T-helper 1 cell (primary cell): ENCODE measurements at places on chromosomes 11 and 22.

DNA sequence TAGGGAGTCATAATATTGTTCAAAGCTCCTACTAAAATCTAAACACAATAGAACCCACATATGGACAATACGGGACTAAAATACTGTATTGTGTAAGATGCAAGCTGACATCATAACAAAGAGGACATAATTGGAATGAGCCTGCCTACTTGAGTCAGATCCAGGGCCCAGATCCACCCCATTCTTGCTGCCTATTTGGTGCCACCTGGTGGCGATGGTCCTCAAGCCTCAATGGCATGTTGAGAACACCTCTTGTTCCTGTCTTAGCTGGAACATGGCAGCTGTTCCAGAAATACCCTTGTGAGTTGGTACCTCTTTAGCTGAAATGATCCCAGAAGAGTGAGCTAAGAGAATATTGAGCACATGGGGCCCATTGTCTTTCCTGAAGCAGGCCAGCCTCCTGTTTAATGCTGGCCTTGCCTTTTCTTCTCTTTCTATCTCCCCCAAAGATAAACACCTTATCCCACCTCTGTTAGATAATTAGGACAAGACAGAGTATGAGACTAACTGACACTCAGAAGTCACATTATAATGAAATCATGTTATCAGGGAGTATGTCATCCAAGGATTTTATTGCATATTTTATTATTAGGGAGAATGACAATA, 680.9 kb upstream of the ANO5 start:
- DNase-seq, result no peak

- no peak for DNase-seq
Observed at GRCh38 chr11:88282747-88283515, 54.6 kb downstream of the CTSC start.

- DNase-seq, result no peak
Observed at GRCh38 chr11:16859651-16860050, 121.2 kb downstream of the C11orf58 start.

DNA sequence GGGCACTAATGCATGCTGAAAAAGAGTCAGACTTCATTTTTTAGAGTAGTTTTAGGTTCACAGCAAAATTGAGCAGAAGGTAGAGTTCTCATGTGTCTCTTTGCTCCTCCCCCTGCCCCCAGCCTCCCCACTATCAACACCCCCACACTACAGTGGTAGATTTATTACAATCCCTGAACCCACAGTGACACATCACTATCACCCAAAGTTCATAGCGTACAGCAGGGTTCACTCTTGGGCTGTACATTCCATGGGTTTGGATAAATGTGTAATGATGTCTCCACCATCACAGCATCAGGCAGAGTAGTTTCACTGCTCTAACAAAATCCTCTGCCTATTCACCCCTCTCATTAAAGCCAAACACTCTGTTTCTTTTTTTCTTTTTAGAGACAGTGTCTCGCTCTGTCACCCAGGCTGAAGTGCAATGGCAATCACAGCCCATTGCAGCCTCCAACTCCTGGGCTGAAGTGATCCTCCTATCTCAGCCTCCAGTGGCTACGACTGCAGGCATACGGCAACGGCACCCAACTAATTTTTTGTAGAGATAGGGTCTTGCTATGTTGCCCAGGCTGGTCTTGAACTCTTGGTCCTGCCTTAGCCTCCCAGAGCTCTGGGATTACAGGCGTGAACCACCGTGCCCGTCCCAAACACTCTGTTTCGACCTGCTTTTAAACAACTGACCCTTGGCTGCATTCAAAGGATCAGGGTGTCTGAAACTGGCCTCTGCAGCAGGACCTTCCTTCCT, 4.1 kb downstream of the BEST1 start:
- no peak for DNase-seq

DNA sequence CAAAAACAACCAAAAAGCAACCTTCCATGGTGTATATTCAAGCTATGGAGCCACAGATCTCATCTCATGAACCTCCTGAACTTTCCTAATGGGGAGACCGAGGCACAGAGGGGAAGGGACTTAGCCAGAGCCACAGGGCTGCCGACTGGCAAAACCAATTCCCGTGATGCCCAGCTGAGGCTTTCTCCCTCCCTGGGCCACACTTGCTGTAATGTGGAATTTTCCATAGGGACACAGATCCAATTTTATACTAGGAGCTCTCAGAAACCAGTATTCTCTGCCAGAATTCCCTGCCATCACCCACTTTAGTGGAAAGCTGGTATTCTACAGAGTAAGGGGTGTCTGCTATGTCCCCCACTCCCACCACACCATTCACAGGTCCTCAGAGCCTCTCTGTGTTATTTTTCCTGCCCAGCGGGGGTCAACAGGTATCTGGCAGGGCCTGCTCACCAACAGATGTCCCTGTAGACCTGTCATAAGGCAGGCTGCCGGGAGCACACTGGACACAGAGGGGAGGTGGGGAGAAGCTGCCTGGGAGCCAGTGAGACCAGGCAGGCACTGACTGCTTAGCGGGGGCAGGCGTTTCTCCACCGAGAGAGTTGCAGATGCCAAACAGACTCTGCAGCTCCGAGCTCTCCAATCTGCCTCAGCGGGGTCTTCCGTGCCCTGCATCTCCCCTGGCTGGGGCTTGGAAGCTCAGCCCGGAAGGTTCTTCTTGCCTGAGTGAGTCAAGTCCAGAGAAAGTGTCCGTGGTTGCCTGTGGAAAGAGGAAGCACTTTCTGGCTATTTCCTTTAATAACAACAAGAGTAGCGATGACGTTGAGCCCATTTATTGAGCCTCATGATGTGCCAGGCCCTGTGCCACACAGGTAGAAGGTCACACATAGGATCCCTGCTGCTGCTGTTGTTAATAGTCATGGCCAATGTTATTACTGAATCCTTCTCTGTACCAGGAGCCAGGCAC, 26.3 kb downstream of the RPS6KA4 start:
- DNase-seq, result no peak

DNA sequence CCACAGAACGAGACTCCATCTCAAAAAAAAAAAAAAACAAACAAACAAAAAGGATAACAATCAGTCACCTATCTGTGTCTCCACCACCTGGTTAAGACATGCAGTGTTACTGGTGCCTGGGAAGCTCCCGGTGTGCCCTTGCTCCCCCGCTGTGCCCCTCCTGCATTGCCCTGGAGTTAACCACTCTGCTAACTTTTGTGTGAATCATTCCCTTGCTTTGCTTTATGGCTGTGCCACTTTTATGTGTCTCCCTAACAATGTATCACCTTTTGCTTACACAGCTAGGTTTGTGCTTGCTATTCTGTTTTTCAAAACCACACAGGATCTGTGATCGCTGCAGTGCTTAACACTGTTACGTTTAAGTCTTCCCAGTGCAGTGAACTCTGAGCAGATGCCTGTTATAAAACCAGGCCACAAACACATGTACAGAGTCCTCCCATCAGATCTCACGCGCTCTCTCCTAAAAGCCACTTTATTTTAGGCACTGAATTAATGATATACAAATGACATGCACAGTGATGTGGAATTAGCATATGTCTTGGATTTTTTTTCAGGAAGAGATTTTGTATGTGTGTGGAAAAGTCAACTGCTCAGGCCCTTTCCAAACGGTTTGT, 69.9 kb downstream of the BUD13 start:
- no peak for DNase-seq

DNA sequence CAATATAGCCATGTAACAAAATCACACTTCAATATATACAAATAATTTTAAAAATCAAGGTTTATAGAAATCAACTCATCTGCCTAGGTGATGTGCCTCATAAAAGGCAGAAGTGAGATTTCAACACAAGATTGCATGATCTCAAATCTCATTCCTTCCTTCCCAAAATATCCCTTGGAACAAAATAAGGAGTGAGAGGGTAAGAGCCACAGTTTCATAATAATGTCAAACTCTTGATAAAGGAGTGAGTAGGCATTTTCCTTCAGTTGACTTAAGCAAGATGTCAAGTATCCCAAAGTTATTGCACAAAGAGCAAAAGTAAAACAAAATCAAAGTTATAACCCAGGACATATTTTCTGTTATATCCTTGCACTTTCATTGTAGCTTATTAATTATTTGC, 81.3 kb downstream of the C22orf31 start:
- no peak for DNase-seq

- no peak for DNase-seq
Observed at GRCh38 chr11:12008790-12009616, 577 bp upstream of the DKK3 start.

DNA sequence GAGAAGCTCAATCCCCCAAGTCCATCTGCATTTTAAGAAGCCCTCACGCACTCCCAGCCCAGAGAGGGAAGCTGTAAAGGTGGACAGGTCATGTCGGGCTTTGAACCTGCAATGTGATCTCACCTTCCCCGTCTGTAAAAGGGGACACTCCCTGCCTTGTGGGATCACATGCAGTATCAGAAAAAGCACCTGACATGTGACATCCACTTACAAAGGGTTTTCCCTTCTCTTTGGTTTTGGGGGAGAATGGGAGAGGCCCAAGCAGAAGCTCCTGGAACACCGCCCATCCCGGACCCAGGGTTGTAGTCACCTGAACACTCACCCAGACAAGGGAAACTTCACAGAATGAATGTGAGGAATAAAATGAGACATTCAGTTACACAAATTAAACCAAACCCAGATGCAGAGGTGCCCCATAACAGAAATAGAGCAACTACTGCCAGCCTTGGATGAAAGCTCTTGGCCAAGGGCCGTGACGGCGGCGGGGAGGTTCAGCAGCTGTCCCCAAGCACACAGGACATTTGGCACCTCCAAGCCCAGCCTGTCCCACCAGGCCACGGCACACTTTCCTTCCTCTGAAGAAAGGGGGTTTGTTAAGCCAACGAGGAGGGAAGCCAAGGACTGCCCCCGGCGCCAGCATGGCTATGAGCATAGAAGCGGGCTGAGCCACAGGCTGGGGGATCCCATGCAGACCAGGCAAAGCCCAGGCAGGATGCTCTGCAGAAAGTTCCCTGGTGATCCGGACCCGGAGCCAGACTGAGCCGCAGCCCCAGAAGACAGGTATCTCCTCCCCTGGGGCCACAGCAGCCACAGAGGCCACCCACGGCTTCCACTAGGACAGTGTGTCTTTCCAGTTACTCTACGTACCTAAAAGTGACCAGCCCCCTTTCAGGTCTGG, 3.8 kb downstream of the BID start:
- DNase-seq, result no peak

GRCh38 chr11:537622-538430, 499 bp downstream of the LRRC56 start:
- no peak for DNase-seq

- no peak for DNase-seq
Observed at GRCh38 chr11:2168286-2169004, 3.2 kb downstream of the TH start.

- DNase-seq, result no peak
Observed at GRCh38 chr22:44297470-44298061, 15.2 kb downstream of the SHISAL1 start.

DNA sequence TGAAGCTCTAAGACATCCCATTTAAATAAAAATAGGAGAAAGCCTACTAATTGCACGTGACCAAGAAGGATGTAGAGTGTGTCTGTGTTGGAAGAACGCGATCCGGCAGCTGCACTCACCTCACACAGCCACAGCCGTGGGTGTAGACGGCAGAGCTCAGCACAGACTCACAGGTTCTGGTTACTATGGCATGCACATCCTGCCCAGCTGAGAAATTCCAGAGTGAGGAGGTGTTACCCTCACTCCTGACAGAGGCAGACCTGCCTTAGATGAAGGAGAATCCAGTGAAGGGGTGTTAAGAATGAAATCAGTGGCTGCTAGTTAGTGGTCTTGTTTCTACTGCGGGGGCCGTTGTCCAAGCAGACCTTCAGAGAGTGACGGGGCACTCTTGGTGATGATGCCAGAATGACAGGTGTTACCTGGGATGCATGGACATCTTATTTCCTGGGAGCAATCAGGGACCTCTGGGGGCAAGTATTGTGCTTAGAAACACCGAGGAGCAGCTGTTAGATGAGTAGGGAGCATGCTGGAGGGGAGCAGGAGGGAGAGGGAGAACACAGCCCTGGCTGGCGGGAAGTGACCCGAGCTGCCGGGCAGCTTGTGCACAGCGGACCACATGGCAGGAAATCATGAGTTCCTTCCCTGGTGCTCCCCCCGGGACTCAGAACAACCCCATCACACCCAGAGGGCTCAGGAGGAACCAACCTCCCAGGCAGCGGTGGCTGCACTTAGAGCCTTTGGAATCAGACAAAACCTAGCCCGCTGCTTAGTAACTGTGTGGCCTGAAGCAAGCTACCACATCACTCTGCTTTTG, 12.3 kb downstream of the KCNJ5 start:
- no peak for DNase-seq

DNA sequence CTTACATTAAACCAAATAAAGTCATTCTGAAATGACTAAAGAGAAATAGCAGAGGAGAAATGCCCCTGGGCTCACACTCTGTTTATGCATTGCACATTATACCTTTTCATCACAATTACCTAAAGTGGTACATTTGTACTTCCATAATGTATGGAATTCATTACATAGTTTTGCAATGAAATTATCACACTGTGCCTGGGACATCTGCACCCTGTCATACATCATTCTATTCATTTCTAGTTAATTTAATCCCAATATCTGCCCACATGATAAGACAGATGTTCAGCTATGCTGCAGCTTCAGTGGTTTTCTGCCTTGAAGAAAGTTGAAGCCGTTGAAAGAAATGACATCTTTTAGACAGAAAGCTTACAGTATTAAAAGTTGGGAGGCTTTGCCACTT, 580.0 kb downstream of the SOX6 start:
- DNase-seq, result no peak

- DNase-seq, result no peak
Observed at GRCh38 chr11:78586452-78587046, 11.9 kb upstream of the NARS2 start.

DNA sequence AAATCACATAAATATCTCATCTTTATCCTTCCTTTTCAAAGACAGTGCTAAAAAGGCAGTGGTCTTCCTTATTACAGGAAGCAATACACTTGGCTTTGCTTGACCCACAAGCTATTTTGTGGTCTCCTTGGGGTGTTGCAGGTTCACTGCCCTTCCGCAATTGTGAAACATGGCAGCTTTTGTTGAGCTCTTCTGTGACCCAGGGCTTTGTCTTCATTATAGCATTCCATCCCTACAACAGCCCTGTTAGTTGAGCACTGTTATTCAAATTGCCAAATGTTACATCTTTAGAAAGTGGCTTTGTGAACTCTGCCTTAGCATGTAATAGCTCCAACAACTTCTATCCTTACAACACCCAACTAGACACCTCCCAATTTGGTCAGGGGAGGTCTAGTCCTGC, 107.1 kb downstream of the OPCML start:
- DNase-seq, result no peak

DNA sequence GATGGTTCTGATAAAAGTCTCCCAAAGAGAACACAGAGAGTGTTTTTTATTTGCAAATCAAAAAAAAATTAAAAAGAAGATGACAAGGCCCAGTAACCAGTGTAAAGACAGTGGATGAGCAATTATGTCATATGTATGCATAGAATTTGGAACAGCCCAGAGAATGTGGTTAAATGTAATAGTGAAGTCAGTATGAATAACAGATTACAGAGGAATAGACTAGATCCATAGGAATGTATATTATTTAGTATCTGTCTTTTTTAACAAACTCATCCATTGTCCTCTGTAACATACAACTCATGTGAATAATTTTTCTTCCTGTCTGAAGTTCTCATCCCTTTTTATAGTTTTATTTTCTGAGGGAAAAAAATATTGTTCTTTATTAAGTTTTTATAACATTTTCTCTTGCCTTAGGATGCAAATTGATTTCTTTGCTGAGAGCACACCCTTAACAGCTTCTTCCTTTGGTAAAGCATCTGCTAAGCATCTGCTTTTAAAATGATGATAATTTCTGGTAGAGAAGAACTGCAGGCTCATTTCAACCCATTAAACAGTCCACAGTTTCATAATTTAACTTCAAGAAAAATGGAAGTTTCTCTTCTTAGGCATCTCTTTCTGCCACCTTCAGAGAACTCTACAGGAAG, 266.5 kb upstream of the MTNR1B start:
- DNase-seq, result no peak
